Testis (tissue), 5 donors: ENCODE measurements at places on chromosomes 6 and 20. TPM values are rescaled to one million over a fixed set of nuclear protein-coding genes. Genes with fewer than 3 reads are reported as not detected.
A peak's percentile ranks its signal among the peaks of the same experiment; 100 is the strongest.

Gene ZNF334
- total RNA-seq = 26.8 TPM

Gene TOX2
- 48.1 TPM for total RNA-seq

Gene LPIN3
- 13.6 TPM for total RNA-seq

Gene CD24
- 8.6 TPM for total RNA-seq

DNA sequence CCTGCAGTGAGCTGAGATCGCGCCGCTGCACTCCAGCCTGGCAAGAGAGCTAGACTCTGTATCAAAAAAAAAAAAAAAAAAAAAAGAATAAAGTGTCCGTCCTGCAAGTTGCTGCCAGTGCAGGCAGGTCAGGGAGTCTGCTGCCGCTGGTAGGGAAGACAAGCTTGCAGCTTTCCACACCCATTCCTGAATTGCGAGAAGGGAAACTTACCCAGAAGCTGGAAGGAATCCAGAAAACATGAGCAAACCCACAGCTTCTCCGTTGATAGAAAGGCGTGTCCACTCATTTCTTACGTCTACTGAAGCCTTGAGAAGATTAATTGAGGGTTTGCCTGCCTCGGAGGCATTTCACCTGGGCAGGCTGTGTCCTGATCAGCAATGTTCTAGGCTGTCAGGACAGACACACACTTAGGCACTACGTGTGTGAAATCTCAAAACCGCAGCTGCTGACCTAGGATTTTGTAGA, 61.6 kb upstream of the DSP start:
- no peak overlapping the region for H3K27ac ChIP-seq
- no peaks in the 10 kb centered on the region for H3K36me3 ChIP-seq
- no peak for DNase-seq
- H3K27me3 ChIP-seq = no peaks in the 10 kb centered on the region
- no peaks in the 10 kb centered on the region for H3K4me1 ChIP-seq
- H3K4me3 ChIP-seq = no peak overlapping the region

DNA sequence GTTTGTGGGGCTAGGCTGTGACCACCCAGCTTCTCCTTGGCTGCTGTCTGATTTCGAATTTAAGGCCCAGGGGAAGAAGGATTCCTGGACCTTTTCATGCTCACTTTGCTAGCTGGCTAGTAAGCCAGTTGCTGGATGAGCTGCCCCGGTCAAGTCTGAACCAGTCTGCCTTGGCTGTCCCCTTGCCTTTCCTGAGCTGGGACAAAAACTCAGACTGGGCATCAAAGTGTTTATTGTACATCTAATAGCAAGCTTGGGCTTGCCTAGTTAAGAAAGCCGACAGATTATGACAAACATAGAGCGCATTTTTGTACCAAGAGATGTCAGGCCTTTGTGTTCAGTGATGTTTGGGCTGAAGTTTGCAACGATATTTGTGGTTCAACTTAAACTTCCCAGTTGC, 750 bp upstream of the PAK5 start:
- H3K27me3 ChIP-seq = no peaks in the 10 kb centered on the region
- peak overlapping the region; percentile 58 for H3K4me3 ChIP-seq

GRCh38 chr20:49545572-49545971, 22.4 kb downstream of the PTGIS start:
- H3K4me3 ChIP-seq = no peak overlapping the region
- H3K36me3 ChIP-seq = no peaks in the 10 kb centered on the region

- no peak overlapping the region for H3K4me3 ChIP-seq
- no peak overlapping the region for H3K27ac ChIP-seq
- no peaks in the 10 kb centered on the region for H3K27me3 ChIP-seq
- peaks cover 5% of the 10 kb centered on the region for H3K4me1 ChIP-seq
- no peaks in the 10 kb centered on the region for H3K36me3 ChIP-seq
- peak; percentile 88 for DNase-seq
Observed at GRCh38 chr20:19661717-19662636, 96.1 kb upstream of the RIN2 start.

- H3K36me3 ChIP-seq = no peaks in the 10 kb centered on the region
- H3K27ac ChIP-seq = no peak overlapping the region
- no peaks in the 10 kb centered on the region for H3K27me3 ChIP-seq
- no peak for DNase-seq
- peaks cover 5% of the 10 kb centered on the region for H3K4me1 ChIP-seq
- H3K4me3 ChIP-seq = no peak overlapping the region
Observed at GRCh38 chr6:47091886-47092668, 49.9 kb upstream of the ADGRF1 start.

DNA sequence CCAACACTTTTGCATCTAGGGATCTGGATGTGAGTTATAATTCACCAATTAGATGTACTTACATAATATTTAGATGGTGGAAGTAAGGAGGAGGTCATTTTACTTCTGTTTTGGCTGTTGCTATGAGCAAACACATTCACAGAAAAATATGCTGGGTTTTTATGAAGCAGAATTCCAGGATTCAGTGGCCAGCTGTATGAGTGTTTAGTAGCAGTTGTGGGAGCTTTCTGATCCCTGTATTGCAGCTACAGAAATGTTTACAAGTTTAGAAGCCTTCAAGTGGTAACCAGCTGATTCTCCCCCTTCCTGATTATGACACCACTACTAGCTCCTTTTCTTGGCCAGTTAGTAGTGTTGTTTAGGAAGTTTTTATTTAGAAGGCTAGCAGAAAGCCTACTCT, 177.0 kb downstream of the TENT5A start:
- no peaks in the 10 kb centered on the region for H3K4me1 ChIP-seq
- no peaks in the 10 kb centered on the region for H3K27me3 ChIP-seq
- no peaks in the 10 kb centered on the region for H3K36me3 ChIP-seq
- no peak for DNase-seq

- no peaks in the 10 kb centered on the region for H3K4me1 ChIP-seq
- no peaks in the 10 kb centered on the region for H3K36me3 ChIP-seq
- H3K27ac ChIP-seq = peak overlapping the region; percentile 47
- no peaks in the 10 kb centered on the region for H3K27me3 ChIP-seq
Observed at GRCh38 chr6:27630727-27631608, 158.1 kb upstream of the ZNF184 start.

DNA sequence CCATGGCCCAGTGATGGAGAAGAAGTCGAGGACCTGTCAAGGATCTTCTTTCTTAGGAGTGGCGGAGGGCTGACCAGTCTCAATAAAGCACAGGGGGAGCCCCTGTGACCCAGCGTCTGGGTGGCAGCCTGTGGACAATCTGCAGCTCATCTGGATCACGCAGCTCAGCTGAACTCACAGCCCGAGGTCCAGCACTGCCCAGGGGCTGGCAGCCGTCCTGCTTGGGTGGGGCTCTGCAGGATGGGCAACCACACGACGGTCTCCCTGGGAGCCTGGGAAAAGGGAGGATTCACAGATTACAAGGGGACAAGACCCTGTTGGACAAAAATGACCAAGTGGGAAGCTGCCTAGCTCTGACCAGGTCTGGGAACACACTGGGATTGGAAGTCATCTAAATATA, 110.8 kb downstream of the MYLK4 start:
- no peak overlapping the region for H3K27ac ChIP-seq
- no peaks in the 10 kb centered on the region for H3K36me3 ChIP-seq
- H3K4me1 ChIP-seq = no peaks in the 10 kb centered on the region
- H3K4me3 ChIP-seq = no peak overlapping the region
- DNase-seq = no peak
- no peaks in the 10 kb centered on the region for H3K27me3 ChIP-seq

DNA sequence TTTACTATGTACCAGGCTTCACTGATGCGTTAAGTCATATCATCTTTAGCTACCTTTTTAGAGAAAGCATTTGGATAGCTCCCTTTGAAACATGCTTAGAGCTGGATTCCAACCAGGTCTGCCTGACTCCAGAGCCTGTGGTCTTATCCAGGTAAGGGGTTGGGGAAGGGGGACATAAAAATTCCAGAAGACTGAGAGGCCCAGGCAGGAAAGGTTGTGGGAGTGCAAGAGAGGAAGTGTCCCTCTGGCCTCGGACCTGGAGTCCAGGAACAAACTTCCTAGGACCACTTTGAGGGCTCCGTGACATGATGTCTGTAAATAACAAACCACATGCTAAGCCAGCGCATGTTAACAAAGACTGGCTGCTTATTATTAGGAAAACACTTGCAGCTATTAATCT, 163.0 kb upstream of the KCNG1 start:
- no peak overlapping the region for H3K4me3 ChIP-seq
- no peaks in the 10 kb centered on the region for H3K27me3 ChIP-seq
- H3K36me3 ChIP-seq = no peaks in the 10 kb centered on the region
